Renal cortical epithelial cell (primary cell): ENCODE measurements at places on chromosomes 6 and 20.
A peak's percentile ranks its signal among the peaks of the same experiment; 100 is the strongest.

DNA sequence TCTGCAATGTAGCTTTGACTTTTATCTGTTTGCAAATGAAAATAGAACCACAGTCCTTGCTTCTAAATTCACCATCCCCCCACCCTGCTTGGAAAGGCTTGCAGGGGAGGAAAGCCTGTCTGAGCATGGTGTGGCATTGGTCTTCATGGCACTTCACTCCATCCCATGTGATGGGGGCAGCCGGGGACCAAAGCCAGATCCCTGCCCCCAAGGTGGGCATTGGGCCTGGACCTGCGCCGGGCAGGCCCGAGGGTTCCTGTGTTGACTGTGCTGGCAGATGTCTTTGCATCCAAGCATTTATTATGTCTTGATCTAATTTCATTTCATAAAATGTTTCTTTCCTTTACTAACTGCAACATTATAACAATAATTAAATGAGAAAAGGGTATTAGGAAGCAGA is 120.0 kb downstream of the SYNDIG1 start:
- no peak for DNase-seq

GRCh38 chr6:13425943-13426931 is 61.2 kb downstream of the GFOD1 start:
- DNase-seq = peak; percentile 23

DNA sequence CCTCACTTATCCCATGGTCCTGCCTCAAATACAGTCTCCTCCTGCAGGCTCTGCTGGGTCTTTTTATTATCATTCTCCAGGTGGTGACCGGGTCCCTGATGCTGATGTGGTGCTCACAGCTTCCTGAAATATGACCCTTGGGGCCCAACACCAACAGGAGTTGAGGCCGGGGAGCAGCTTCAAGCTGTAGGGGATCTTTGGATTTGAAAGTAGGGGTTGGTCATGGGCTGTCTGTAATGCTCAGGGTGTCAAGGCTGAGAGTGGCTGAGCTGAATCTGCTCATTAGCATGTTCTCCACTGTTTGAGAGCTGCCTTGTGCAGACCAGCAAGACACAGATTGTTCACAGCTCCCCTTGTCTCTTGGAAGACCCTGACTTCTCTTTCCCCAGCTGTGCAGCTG is 35.5 kb downstream of the HLA-F start:
- no peak for DNase-seq

- DNase-seq = no peak
These were observed 10.6 kb upstream of the SERINC3 start for GRCh38 chr20:44532259-44532980.

GRCh38 chr20:16441546-16442164 is 131.6 kb downstream of the KIF16B start:
- no peak for DNase-seq
